ENCODE measurements at places on chromosomes 16 and 17.
A peak's percentile ranks its signal among the peaks of the same experiment; 100 is the strongest.

DNA sequence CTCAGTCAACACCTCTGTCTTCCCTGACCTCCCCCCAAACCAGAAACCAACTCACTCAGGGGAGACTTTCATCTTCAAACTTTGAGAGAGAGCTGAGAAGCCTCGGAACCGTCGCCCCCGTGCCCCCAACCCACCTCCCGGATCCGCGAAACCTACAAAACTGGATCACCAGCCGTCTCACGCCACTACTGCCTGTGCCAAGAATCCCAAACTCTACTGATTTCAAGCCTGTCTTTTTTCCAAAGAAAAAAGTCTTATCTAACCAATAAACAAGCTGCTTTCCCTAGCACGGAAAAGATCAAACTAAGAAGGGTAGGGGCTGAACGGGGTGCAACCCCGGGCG lies 2.0 kb downstream of the AXIN2 start:
- no peak for DNase-seq

DNA sequence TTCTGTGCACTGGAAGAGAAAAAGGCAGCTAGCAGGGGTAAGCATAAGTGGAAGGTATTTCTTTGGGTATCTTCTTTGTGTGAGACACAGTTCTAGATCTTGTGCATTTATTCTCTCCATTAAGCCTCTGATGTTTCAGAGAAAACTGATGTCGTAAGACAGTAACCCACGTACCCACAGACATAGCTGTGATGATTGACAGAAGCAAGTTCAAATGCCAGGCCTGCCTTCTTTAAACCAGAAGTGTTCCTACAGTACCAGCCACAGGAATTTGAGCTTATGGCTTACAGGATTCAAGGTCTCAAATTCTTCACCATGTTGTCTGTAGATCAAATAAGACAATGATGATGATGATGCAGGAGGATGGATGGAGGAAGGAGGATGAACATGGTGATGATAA lies 161.4 kb upstream of the KCNJ16 start:
- no peak for DNase-seq

DNA sequence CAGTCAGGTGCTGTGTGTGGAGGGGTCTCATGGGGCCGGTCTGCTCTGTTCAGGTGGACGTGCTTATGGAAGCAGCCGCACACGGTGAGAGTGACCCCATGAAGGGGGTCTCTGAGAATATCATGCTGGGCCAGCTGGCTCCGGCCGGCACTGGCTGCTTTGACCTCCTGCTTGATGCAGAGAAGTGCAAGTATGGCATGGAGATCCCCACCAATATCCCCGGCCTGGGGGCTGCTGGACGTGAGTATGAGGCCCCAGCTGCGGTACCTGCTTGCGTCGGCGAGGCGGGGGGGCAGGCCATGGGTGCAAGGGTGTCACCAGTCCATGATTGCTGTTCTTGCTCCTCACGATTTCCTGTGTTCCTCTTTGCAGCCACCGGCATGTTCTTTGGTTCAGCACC lies 27.9 kb downstream of the POLR2A start:
- no peak for DNase-seq

GRCh38 chr17:7656958-7657609 lies 6.4 kb downstream of the ATP1B2 start:
- DNase-seq: no peak

- DNase-seq: no peak
Measured at GRCh38 chr16:72291531-72291981, 119.6 kb upstream of the PMFBP1 start.

- no peak for DNase-seq
Measured at GRCh38 chr17:79036596-79036995, 12.6 kb downstream of the C1QTNF1 start.

GRCh38 chr16:84699147-84699711 lies 571 bp upstream of the USP10 start:
- DNase-seq: no peak

DNA sequence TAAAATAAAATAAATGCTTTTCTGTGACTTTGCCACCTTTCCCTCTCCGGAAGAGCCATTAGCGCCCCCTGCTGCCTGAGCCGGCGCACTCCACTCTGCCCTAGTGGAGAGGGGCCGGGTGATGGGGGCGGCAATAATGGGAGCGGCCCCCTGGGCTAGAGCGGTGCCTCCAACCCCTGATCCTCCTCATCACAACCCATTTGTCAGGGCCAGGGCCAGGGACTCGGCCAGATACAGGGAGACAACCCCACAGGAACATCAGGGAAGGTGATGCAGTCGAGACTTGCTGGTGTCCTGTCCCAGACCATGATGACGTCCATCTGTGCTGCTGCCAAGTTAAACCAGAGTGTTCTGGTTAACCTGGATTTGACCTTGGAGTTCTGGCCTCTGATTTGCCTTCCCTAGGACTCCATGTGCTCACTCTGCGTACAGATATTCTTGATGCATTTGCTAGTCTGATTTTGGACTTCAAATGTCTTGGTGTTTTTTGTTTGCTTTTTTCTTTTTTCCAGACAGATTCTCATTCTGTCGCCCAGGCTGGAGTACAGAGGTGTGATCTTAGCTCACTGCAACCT lies 46.1 kb upstream of the BPTF start:
- no peak for DNase-seq

- no peak for DNase-seq
Measured at GRCh38 chr16:75060723-75061122, 55.9 kb downstream of the LDHD start.

DNA sequence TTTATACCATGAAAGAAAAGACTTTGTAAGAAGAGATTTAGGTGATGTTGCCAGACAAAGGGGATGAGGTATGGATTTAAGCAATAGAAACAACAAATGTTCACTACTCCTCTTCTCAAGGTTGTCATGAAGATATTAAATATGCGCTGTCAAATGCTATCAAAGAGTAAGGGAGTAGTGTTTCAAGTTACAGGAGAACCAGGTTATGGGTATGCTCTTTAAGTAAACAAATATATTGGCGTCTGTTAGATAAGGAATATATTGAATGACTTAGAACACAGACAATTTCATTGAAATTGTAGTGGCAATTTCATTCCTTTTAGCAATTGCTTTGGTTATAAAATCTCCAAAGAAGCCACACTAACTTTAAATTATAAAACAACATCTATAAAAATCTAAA lies 229.0 kb downstream of the FTO start:
- no peak for DNase-seq

DNA sequence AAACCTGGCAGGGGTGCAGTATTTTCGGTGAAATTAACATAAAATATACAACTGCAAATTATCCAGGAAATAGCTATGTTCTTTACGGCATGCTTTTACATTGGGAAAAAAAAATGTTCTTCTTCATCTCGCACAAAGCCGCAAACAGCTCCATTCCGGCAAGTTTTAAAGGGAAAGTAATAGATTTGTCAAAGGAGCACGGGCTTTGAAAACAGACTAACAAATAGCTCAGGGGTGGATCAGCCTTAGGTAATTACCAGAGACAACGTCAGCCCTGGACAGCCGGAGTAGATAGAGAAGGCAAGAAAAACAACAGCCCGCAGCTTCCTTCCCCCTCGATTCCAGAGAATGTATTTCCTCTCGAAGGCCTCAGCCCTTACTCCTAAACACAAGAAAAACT lies 222.5 kb downstream of the C16orf78 start:
- DNase-seq: peak; percentile 31

DNA sequence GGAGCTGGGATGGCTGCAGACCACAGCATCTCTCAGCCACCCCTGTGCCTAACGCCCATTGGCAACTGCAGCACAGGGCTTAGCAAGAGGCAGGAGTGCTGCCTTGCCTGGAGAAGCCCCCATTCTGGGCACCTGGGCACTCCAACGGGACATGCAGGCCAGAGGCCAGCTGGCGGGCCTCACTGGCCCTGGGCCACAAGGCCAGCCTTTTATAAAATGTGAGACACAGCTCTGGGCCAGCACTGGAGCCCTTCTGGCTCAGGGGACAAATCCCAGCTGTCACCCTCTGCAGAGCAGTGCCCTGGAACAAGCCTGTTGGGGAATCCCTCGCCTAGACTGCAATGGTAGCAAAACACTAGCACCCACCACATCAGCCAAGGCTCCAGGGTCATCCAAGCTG lies 171.8 kb downstream of the WSCD1 start:
- no peak for DNase-seq

GRCh38 chr17:33545124-33545523 lies 252.0 kb upstream of the ASIC2 start:
- no peak for DNase-seq

All from vagina (tissue), 2 donors.